ENCODE measurements at places on chromosomes 5 and 9. TPM values are rescaled to one million over a fixed set of nuclear protein-coding genes. Genes with fewer than 3 reads are reported as not detected.
A peak's percentile ranks its signal among the peaks of the same experiment; 100 is the strongest.

The GLDC gene
- not detected for total RNA-seq

GRCh38 chr5:116011046-116011445, 21.2 kb upstream of the ARL14EPL start:
- DNase-seq, result no peak

DNA sequence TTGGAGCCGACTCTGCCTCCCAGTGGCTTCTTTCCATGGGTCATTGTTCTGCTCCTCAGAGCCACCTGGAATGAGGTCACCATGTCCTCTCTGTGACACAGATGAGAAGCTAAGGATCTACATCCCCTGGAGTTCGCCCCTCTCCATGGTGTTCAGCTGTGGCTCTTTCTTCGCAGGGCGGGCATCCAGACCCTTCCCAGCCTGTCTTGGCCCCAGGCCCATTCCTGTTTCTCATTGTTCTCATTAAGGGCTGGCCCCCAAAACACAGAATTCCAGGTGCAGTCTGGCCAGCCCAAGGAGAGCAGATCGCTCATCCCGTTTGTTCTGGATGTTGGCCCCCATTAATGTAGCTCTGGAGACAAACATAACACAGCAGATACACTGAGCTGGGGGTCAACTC, 66.4 kb upstream of the COL15A1 start:
- peak; percentile 28 for DNase-seq

The FRMPD1 gene
- total RNA-seq, result 0.31 TPM

The OTP gene
- total RNA-seq, result not detected

The SYK gene
- total RNA-seq, result 6.3 TPM

All from right atrium auricular region (tissue), 2 donors.